ENCODE measurements at places on chromosomes 3 and 15.

DNA sequence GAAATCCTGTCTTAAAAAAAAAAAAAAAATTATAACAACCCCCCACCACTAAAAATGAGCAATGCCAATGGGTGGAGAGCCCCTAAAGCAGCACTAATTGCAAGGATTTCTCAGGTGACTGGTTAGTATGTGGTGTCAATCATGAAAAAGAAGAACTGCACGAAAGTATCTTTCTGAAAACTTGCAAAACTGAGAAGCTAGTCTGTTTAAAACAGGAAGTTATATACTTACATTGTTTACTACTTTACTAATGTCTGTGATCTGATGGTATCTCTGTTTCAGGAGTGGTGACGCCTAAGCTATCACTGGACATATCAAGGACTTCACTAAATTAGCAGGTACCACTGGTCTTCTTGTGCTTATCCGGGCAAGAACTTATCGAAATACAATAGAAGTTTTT lies at the start of gene CCR3:
Gene CCR3, plus strand, starts transcription at position 341 of the 400 bp plus-strand sequence. CDS start 22,699 bp downstream, outside the sequence.
- no peak for DNase-seq
- H3K27me3 ChIP-seq = no peaks in the 10 kb centered on the region
- H3K27ac ChIP-seq = no peak within 1 kb of the TSS
- H3K36me3 ChIP-seq = no peaks in the 10 kb centered on the region
- H3K4me3 ChIP-seq = no peak within 1 kb of the TSS

DNA sequence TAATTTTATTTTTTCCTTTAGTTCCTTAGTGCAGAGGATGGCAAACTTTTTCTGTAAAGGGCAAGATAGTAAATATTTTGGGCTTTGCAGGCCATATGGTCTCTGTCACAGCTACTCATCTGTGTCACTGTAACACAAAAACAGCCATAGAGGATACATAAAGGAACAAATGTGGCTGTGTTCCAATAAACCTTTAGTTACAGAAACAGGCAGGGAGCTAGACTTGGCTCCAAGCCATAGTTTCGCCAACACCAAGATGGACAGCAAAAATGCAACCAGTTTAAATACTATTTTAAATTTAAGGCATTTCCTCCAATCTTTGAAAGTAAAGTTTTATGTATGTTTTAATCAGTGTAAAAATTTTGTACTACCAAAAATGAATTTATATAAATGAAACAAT lies 753.4 kb downstream of the FHIT start:
- no peaks in the 10 kb centered on the region for H3K27me3 ChIP-seq
- no peak overlapping the region for H3K4me3 ChIP-seq
- H3K36me3 ChIP-seq = no peaks in the 10 kb centered on the region
- no peaks in the 10 kb centered on the region for H3K4me1 ChIP-seq
- no peak overlapping the region for H3K27ac ChIP-seq

- no peaks in the 10 kb centered on the region for H3K27me3 ChIP-seq
- peaks cover 58% of the 10 kb centered on the region for H3K36me3 ChIP-seq
- no peak for DNase-seq
- no peak overlapping the region for H3K4me3 ChIP-seq
Measured at GRCh38 chr3:47034868-47035489, 55.5 kb downstream of the NBEAL2 start.

DNA sequence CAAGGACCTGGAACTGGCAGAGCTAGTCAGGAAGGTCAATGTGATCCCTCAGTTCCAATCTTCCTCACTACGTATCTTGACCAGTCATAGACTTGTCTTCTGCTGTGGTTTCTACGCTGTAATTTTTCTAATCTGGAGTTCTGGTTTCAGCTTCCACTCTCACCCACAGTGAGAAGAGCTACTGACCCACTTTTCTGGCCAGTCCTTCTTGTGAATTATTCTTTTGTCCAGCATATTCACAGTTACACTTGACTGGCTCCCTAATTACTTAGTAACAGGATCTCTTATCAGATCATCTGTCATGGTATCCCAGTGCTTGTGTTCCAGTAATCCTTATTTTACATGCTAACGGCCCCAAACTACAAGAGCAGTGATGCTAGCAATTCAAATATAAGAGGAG lies 72.4 kb upstream of the MME start:
- no peak overlapping the region for H3K4me3 ChIP-seq
- H3K27me3 ChIP-seq = no peaks in the 10 kb centered on the region
- H3K4me1 ChIP-seq = no peaks in the 10 kb centered on the region
- H3K27ac ChIP-seq = no peak overlapping the region

DNA sequence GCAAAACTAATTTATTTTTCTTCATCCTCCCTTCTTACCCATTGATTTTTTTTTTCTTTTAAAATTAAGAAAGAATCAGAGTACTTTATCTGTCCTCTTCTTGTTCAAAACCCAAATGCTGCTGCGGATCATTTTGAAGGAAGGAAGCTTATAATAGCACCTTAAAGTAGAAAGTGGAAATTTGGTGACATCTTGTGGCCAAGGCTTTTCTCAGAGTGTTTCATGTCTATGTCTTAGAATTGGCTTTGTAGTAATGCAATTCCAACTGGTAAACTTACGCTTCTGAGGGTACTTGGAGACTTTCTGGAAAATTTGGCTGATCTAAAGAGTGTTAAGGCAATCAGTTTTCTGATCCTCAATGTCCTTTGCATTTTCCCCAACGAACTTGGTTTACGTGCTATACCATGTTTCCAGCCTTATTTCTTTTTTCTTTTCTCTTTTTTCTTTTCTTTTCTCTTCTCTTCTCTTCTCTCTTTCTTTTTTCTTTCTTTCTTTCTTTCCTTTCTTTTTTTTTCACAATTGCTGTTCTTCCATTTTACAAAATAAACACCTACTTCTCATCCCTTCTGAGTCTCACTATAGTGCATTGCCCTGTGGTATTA lies 30.7 kb downstream of the C3orf38 start:
- no peak overlapping the region for H3K27ac ChIP-seq
- no peaks in the 10 kb centered on the region for H3K36me3 ChIP-seq
- H3K4me1 ChIP-seq = no peaks in the 10 kb centered on the region
- no peaks in the 10 kb centered on the region for H3K27me3 ChIP-seq

- H3K36me3 ChIP-seq = peaks cover 11% of the 10 kb centered on the region
- H3K27me3 ChIP-seq = no peaks in the 10 kb centered on the region
- H3K4me1 ChIP-seq = no peaks in the 10 kb centered on the region
- H3K4me3 ChIP-seq = no peak overlapping the region
- peak overlapping the region; percentile 15 for H3K27ac ChIP-seq
Measured at GRCh38 chr15:58793862-58794261, 22.8 kb downstream of the MINDY2 start.

DNA sequence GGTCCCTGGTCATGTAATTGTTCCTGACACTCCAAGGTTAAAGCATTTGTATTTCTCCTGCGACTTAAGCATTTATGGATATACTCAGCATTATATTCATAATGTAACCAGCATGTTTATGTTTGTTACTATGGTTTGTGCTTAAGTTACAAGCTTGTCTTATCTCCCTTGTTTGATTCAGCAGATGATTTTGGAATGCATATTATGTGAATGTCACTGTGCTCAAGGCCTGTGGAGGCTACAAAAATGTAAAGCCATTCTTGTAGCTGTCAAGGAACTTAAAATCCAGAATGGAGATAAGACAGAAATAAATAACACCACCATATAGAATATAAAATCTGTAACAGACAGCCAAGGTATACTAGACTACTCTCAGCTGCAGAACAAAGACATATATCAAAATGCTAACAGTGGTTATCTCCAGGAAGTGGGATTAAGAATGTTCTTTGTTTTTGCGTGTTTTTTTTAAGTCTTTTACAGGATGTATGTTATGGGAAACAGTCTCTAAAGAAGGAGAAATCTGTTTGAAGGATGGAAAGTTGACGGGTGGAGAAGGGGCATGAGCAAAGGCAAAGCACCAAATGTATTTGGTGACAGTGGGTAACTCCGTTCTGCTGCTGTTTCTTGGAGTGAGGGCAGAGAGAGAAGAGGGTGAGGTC lies 61.4 kb downstream of the IGF2BP2 start:
- DNase-seq = no peak
- H3K4me3 ChIP-seq = no peak overlapping the region
- H3K36me3 ChIP-seq = no peaks in the 10 kb centered on the region
- H3K4me1 ChIP-seq = peaks cover 20% of the 10 kb centered on the region
- no peak overlapping the region for H3K27ac ChIP-seq

DNA sequence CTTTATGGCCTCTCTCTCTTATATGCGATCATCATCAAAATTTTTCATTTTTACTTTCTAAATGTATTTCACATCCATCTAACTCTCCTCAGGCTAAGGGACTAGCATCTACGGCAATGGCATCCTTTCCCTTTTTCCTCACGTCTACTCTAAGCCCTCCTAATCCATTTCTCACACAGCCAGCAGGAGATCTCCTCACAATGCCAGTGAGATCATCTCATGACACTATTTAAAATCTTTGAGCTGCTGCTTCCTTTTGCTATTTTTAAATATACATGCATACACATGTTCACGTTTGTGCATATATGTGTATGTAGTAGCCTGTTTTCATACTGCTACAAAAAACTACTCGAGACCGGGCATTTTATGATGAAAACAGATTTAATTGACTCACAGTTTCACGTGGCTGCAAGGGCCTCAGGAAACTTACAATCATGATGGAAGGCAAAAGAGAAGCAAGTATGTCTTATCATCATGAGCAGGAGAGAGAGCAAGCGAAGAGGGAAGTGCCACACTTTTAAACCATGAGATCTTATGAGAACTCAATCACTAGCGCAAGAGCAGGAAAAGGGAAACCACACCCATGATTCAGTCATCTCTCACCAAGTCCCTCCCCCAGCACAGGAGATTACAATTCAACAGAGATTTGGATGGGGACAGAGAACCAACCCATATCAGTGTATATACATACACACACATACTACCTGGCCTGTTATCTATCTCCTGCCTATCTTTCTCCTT lies 599.2 kb upstream of the ROBO1 start:
- H3K27me3 ChIP-seq = no peaks in the 10 kb centered on the region
- H3K36me3 ChIP-seq = no peaks in the 10 kb centered on the region
- H3K27ac ChIP-seq = no peak overlapping the region
- no peaks in the 10 kb centered on the region for H3K4me1 ChIP-seq

GRCh38 chr3:99767291-99767690 lies 50.4 kb upstream of the CMSS1 start:
- no peak overlapping the region for H3K27ac ChIP-seq
- no peak for DNase-seq
- H3K36me3 ChIP-seq = no peaks in the 10 kb centered on the region
- H3K4me1 ChIP-seq = no peaks in the 10 kb centered on the region
- no peak overlapping the region for H3K4me3 ChIP-seq
- H3K27me3 ChIP-seq = no peaks in the 10 kb centered on the region

DNA sequence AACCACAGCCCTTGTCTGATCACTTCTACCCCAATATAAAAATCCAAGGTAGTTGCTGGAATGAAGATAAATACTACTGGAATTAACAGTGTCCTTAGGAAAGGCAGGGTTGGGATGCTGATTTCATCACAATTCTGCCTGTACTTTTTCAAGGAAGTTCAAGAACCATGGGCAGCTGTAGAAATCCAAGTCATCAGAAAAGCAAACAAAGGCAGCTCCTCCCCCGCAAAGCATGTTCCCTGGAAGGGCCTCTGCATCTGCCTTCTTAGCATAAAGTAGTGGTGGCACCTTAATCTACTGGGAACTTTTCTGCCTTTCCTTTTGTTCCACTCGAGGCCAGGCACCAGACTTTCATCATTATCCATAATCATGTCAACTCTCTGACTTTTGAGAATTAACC lies 54.4 kb downstream of the ERC2 start:
- H3K4me3 ChIP-seq = no peak overlapping the region
- DNase-seq = no peak
- peaks cover 1% of the 10 kb centered on the region for H3K27me3 ChIP-seq

GRCh38 chr3:177193688-177194268 lies 3.5 kb downstream of the TBL1XR1 start:
- H3K4me1 ChIP-seq = peaks cover 44% of the 10 kb centered on the region
- H3K4me3 ChIP-seq = no peak overlapping the region
- DNase-seq = no peak
- peak overlapping the region; percentile 99 for H3K27ac ChIP-seq
- H3K36me3 ChIP-seq = no peaks in the 10 kb centered on the region

- no peak overlapping the region for H3K27ac ChIP-seq
- H3K4me3 ChIP-seq = no peak overlapping the region
- H3K4me1 ChIP-seq = no peaks in the 10 kb centered on the region
Measured at GRCh38 chr3:31157047-31157694, 262.7 kb upstream of the GADL1 start.

GRCh38 chr3:148757238-148758215 lies 59.8 kb downstream of the AGTR1 start:
- peaks cover 6% of the 10 kb centered on the region for H3K4me1 ChIP-seq
- peak overlapping the region; percentile 53 for H3K27ac ChIP-seq
- no peaks in the 10 kb centered on the region for H3K27me3 ChIP-seq
- no peak overlapping the region for H3K4me3 ChIP-seq
- DNase-seq = no peak

DNA sequence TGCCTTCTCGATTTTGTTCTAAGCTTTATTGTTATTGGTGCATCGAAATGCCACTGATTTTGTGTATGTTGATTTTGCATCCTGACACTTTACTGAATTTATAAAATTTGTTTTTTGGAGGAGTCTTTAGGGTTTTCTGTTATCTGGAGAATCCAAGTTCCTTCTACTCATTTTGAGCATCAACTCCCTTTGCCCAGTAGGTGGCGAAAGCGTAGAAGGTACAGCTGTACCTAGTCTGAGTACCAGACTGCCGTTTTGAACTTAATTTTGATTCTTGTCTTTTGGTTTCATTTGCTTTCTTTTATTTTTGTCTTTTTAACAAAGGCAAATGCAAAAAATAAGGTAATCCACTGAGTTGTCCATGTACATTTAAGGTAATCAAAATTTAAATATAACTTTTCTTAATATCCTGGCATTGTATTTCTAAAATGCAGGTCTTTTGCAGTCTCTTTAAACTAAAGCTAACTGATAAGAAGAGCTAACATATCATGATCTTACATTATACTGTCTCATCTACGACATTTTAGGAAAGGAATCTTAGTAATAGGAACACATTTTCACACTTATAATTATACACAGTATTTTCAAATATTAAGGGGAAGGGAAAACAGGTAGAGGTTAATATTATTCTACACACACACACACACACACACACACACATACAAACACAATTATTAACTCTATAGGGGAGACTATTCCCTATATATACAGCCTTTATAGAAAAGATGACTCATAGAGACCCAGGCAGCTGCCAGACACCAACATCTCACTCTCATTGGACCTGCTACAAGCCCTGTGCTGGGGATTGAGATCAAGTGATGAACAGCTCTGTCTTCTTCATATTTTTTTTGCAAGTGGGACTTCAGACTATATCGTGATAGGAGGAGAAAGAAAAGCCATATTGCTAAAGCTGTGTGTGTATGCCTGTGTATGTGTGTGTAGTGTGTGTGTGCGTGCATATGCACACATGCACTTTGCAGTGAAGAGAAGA lies 71.8 kb downstream of the SYNPR start:
- DNase-seq = no peak
- no peak overlapping the region for H3K4me3 ChIP-seq
- peaks cover 4% of the 10 kb centered on the region for H3K27me3 ChIP-seq
- no peaks in the 10 kb centered on the region for H3K4me1 ChIP-seq
- H3K36me3 ChIP-seq = no peaks in the 10 kb centered on the region

DNA sequence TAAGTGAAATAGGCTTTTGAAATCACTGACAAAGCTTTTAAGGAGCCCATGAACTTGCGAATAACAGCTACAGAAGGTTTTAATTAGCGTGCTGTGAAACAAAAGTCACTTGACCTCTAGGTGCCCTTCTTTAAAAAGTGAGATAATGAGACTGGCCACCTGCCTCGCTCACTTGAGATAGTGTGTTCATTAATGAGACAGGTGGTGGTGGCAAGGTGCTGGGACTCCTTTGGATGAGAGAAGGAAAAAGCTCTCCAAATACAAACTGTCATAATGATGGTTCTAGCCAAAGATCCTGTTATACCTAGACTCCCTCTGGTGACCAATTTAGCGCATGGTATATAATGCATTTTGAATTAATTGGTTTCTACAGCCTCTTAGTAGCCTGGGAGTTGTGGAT lies 22.7 kb upstream of the IREB2 start:
- no peak overlapping the region for H3K4me3 ChIP-seq
- no peak for DNase-seq
- H3K36me3 ChIP-seq = no peaks in the 10 kb centered on the region
- H3K4me1 ChIP-seq = no peaks in the 10 kb centered on the region
- H3K27me3 ChIP-seq = no peaks in the 10 kb centered on the region
- H3K27ac ChIP-seq = no peak overlapping the region

All from suprapubic skin (tissue), 4 donors.